ENCODE measurements at places on chromosomes 5 and 9. TPM values are rescaled to one million over a fixed set of nuclear protein-coding genes. Genes with fewer than 3 reads are reported as not detected.

OMD gene
- total RNA-seq, result not detected

BSPRY gene
- total RNA-seq, result 0.32 TPM

C5orf22 gene
- 31.1 TPM for total RNA-seq

CHSY3 gene
- total RNA-seq, result 6.7 TPM

CARD6 gene
- total RNA-seq, result 0.11 TPM

IL17B gene
- total RNA-seq, result 9.0 TPM

MYORG gene
- 2.0 TPM for total RNA-seq

STPG3 gene
- 0.95 TPM for total RNA-seq

SUSD3 gene
- total RNA-seq, result not detected
